ENCODE measurements at places on chromosomes 6 and 20.

DNA sequence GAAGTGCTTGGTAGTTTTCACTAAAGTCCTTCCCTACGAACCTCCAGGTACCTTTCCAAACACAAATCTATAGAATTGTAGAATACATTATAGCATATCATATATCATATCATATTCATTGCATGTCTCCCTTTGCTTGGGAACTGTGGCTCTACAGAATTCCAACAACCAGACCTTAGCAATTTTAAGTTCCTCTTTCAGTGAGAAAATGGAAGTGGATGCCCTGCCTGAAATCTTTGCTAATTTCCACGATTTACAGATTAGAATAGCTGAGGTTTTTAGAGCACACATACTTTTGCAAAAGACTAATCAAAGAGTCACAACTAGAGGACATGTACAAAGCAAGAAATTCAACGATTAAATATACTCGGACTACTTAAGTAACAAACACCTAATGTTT is 78.6 kb downstream of the TNFRSF21 start:
- DNase-seq, result no peak

DNA sequence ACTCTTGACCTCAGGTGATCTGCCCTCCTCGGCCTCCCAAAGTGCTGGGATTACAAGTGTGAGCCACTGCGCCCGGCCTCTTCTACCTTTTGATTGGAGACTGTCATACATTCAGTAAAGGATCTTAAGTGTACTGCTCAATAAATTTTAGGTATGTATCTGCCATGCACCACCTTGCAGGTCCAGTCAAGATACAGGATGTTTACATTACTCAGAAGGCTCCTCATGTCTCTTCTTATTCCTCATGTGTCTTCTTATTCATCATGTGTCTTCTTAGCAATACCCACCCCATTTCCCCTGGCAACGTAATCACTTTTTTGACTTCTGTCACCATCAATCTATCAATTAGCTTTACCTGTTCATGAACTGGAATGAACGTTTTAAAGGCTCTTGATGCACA is 7.9 kb downstream of the MEA1 start:
- no peak for DNase-seq

DNA sequence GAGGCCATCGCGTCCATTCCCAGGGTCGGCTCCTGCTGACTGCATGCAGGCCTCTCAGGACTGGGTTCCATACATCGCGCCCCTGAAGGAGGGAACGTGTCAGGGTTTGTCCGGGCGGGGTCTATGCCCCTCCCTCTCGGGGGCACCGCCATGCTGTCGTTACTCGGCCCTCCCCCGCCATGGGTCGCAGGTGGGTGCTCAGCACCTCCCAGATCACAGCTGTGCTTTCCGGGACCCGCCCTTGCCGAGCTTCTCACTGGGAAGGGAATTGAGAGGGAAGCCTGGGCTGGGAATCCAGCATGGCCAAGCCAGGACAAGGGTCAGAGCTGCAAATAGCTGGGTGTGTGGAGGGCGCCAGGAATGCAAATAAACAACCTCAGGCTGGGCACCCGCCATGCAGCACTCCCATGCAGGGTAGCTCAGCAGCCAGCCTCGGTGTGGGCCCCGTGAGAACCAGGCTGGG is at the start of gene FRMD1:
Gene FRMD1, minus strand, starts transcription at position 270 of the 463 bp plus-strand sequence. Its CDS starts 118 bp downstream, at position 152.
- DNase-seq, result no peak

- DNase-seq, result no peak
Observed at GRCh38 chr6:134605034-134605433, 287.1 kb upstream of the SGK1 start.

DNA sequence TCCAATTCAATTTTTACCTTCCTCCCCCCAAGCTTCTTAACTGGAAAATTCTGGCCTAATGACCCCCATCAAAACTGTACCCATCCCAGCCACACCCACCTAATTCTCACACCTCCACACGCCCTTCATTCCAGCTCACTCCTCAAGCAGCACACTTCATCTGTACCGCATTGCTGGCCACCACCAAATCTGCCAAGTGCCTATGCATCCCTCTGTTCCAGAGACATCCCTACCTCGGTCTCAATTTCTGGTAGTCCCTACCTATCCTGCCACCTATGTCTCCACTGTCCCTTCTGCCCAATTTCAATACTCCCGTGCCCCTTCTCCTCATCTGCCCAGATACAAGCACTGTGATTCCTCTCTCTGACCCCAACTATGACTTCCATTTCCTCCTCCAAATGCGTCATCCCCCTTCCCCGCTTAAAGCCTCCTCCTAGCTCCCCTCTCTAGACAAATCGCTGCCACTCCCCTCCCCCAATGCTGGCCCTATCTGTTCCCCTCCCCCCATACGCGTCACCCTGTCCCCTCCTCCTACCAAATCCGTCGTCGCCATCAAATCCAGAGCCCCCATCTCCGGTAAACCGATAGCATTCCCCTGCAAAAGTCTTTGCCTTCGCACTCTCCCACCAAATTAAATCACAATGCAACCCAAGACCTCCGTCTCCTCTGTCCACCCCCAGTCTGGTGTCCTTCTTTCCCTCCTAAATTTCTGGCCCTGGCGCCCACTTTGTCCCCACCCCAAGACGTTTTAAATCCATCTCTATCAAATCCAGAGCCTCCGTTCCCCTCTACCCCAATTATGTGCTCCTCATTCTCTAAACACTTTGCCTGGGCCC is 1.2 kb downstream of the MTCH1 start:
- no peak for DNase-seq

- no peak for DNase-seq
Observed at GRCh38 chr20:54267483-54268003, 59.7 kb downstream of the PFDN4 start.

DNA sequence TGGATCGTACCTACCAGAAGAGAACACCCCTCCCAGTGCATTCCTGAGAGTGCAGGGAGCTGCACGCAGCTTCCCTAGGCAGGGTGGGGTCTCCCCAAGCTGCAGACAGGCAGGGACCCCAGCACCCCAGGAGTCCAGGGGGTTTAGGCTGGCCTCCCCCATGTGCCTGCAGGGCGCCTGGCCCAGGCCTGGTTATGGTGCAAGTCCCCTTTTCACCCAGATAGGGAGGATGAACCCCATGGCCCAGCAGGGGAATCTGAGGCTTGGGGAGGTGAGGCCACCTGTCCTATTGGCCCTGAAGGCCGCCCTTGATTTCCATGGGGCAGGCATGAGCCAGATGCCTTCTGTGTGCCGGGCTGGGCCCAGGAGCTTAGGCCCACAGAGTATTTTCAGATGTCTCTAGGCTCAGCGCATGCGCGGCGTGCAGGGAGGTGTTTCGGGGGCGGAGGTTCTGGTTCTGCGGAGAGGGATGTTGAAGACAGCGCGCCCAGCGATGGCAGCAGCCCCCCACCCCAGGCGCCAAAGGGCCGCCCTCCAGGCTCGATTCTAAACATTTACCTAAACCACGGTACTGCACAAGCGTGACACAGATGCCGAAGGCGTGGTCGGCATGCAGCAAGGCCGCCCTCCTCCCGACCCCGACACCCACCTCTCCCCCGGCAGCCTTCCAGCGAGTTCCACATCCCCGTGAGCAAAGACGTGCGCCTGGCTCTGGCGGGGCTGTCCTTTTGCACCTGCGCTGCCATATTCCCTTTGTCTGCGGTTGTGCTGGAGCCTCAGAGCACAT is 29.4 kb downstream of the COL20A1 start:
- DNase-seq, result no peak

DNA sequence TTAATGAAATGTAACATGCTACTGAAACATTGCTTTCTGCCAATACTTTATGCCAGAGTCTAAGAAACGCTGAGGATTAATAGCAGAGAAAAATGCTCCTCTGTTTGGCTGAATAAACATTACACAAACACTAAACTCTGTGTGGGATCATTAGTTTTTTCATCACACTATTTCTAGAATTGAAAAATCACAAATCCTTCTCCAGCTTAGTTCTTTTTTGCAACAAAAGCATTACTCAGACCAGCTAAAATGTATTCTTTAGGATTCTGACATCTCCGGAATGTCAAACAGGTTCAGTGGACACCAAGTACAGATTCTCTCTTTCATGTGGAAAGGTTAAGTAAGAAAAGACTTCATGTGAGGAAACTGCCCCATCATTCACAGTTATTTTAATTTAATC is 226.9 kb downstream of the SIM1 start:
- no peak for DNase-seq

GRCh38 chr6:162576016-162576415 is 151.6 kb downstream of the PRKN start:
- DNase-seq, result no peak

GRCh38 chr6:22716721-22717120 is 147.4 kb downstream of the HDGFL1 start:
- no peak for DNase-seq

GRCh38 chr20:33554914-33555420 is 65.1 kb downstream of the CBFA2T2 start:
- DNase-seq, result peak; percentile 75

GRCh38 chr6:161833099-161833860 is 559.4 kb upstream of the AGPAT4 start:
- DNase-seq, result no peak

GRCh38 chr6:811191-811590 is 118.3 kb upstream of the EXOC2 start:
- DNase-seq, result no peak

DNA sequence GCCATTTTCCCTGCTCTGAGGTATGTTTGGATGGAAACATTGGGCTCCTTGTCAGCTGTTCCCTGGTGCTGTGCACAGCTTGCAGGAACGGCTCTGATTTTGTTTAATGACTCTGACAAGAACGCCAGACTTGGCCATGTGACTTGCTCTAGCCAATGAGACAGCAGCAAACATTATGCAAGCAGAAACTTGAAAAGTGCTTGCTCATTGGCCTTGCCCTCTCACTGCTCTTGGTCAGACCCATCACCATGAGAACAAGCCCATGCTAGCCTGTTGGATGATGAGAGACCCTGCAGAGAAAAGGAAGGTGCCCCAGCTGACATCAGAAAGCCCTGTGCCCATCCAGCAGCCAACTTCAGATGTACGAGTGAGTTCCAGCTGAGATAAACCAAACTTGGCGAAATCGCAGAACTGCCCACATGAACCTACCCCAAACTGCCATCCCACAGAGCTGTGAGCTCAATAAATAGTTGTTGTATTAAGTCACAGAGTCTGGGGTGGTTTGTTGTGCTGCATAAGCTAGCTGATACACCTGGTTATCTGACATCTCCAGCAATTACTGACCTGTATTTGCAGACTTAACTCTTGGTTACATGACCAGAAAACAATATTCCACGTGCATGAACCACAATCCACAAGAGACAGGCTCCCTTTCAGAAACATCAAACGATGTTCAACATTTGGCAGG is 96.9 kb downstream of the JPH2 start:
- no peak for DNase-seq

DNA sequence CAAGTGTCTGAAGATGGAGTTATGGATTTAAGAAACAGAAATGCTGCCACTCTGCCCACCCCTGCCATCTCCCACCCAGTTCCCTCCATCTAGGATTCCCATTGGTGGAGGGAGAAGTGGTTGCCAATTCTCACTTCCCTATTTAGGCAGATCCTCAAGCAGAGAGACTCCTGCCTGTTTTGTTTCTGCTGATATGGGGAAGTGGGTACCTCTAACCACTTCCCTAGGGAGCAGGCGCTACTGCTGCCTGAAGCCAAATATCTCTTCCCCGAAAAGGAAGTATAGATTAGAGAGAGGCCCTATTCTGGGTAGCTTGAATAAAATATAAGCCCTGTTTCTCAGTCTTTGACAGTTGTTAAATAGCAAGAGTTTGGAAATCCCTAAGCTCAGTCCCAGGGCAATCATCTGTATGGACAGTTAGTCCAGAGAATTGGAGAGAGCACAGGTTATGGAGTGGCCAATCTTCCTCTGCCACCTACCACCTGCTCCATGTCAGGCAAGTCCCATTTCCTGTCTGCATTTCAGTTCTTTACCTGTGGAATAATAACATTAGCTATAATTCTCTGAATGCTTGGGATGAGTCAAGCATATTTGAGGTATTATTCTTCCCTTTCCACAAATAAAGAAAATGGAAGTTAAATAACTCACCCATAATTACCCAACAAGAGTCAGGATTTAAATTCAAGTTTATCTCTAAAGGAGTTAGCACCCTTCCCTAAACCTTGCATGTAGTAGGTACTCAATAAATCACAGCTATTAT is 2.6 kb upstream of the ADGB start:
- DNase-seq, result no peak

DNA sequence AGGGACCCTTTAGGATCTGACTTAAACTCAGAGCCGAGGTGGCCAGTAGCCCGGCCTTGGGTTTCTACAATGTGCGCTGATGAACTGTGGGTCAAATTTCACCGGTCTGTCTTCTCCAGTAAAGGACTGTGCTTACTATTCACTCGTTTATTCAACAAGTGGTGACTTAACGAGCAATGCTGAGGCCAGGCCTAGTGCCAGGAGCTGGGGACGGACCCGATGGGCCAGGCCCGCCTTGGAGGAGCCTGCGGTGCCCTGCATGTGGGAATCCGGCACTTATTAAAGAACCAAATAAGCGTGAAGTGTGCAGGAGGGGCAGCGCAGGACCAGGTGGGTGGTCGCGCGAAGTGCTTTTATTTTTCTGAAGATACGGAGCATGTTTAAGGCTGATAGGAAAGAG is 24.0 kb downstream of the CTCFL start:
- DNase-seq, result no peak

DNA sequence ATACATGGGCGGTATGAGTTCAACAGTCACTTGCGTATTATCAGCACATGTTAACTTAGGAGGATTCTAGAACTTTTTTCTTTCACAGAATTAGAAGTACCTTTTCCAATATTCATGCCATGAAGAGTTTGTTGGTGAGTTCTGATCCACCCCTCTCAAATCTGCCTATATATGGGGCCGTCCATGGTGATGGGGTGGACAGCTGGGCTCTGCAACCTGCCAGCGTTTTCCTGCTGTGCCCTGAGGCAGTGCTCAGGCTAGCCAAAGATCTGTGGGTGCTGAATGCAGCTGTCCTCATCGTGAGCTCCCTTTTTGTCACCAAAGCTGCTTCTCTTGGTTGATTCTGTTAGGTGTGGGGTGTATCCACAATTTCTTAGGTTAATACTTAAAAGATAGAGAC is 88.7 kb downstream of the THBS2 start:
- DNase-seq, result no peak

- no peak for DNase-seq
Observed at GRCh38 chr6:27911956-27912446, at the start of gene OR2B2. TSS of gene OR2B2 (minus strand) at chr6:27912396. CDS start at chr6:27912319, 77 bp downstream.

DNA sequence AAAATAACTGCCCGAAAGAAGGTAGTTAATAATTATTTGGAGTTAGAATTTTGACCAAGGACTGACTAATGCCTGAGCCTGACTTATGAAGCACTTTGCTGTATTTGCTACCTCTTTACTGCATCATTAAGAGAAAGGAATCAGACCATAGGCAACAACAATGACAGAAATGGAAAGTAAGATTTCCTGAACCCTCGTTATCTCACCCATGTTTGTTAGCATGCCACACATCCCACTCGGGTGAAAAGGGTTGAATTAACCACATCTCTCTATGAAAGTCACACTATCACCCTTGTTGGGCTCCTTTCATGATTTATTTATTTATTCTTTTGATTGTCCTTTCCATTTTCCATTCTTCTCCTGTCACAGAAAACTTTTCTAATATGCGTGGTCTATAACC is 59.6 kb downstream of the OLIG3 start:
- no peak for DNase-seq

GRCh38 chr6:56528412-56528841 is 114.3 kb downstream of the DST start:
- no peak for DNase-seq

- DNase-seq, result no peak
Observed at GRCh38 chr6:100612094-100612493, 147.4 kb upstream of the SIM1 start.

GRCh38 chr6:151681433-151682059 is 125.9 kb upstream of the ESR1 start:
- no peak for DNase-seq

Data from GM13976 (cell line).